ENCODE measurements at places on chromosomes 16 and 17. TPM values are rescaled to one million over a fixed set of nuclear protein-coding genes. Genes with fewer than 3 reads are reported as not detected.

COX4I1 gene
- total RNA-seq = 286 TPM

MPP3 gene
- 11.4 TPM for total RNA-seq

SHBG gene
- total RNA-seq = 0.87 TPM

COQ7 gene
- 12.6 TPM for total RNA-seq

ABHD15 gene
- 19.8 TPM for total RNA-seq

UTS2R gene
- not detected for total RNA-seq

KRT15 gene
- total RNA-seq = 1.7 TPM

KRTAP4-9 gene
- total RNA-seq = not detected

CDRT4 gene
- 0.87 TPM for total RNA-seq

GAS7 gene
- total RNA-seq = 0.39 TPM

NRN1L gene
- total RNA-seq = 0.79 TPM

CNTNAP1 gene
- 3.1 TPM for total RNA-seq

ASB16 gene
- not detected for total RNA-seq

KRT20 gene
- total RNA-seq = not detected

SLC13A2 gene
- total RNA-seq = not detected

SCIMP gene
- total RNA-seq = not detected

MRPL27 gene
- total RNA-seq = 38.1 TPM

RBFOX1 gene
- total RNA-seq = not detected

FOXN1 gene
- not detected for total RNA-seq

DBNDD1 gene
- 0.11 TPM for total RNA-seq

CLEC18B gene
- total RNA-seq = 2.5 TPM

ATAD5 gene
- total RNA-seq = 2.7 TPM

TPSD1 gene
- not detected for total RNA-seq

Data from placental epithelial cell (primary cell).